ENCODE measurements at places on chromosomes 16 and 17.

DNA sequence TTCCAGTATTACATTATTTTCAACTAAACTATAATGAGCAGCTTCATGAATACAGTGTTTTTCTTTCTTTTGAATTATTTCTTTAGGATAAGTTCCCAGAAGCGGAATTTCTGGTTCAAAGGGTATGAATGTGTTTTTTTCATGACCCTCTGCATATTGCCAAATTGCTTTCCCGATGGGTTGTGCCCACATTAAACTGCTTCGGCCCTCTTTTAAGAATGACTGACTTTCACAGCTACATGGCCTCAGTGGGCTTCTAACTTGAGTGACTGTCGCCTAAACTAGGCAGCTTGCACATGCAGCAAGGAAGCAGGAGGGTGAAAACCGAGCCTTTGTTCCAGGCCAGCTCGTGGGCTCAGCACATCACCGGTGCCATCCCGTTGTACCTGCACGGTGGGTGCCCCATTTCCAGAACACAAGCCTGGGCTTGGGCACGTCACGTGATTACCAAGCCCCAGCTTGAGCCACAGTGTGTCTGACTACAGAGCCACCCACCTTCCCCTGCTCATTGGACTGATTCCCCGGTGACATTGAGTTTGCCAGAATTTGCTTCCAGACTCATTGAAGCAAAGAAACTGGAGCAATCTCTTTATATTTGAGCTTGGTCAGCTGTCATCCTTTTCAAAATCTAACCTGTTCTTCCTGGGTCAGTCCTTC, 112.8 kb downstream of the CLEC16A start:
- DNase-seq: no peak

GRCh38 chr17:33521784-33522183, 228.7 kb upstream of the ASIC2 start:
- no peak for DNase-seq

DNA sequence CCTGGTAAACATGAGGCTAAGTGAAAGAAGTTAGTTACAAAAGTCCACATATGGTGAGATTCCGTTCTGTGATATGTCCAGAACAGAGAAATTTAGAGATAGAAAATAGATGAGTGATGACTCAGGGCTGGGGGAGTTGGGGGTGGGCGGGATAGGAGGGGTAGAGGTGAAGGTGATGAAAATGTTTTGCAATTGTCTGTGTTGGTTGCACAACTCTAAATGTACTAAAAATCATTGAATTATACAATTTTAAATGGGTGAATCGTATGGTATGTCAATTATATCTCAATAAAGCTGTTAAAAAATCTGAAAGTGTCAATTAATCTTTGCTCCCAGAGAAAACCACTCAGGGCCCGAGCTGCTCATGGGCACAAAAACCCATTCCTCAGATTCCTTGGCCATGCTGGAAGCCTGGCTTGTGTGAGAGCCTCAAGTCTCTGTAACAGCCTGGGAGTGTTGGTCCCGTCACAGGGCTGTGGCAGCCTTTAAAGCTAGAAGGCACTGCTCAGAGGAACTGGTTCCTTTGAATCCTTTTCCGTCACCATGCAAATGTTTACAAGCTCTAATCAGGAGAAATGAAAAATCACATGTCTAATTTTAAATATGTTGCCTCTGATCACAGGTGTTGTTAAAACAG, 225.3 kb downstream of the WWOX start:
- DNase-seq: no peak

DNA sequence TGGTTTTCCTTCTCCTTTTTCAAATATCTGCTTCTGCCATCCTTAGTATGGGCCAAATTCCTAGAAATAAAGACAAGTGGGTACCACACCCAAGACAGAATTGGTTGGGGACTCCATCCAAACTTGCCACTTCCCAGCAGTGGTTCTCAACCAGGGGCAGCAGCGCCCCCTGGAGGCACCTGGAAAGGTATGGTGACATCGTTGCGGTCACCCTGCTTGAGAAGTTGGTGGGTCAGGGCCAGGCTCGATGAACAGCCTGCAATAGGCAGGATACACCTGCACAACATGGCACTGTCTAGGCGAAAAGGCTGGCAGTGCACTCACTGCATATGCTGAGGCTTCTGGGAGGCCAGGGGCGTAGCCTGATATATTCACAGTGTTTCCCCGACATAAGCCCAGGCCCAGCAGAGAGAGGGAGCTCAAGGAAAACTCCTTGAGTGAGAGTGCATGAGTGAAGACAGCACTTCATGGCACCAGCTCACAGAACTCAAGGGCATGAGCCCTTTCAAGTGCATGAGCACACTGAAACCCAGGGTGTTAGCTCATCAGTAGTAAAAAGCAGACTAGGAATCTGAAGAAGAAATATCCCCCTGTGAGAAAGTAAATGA, 57.7 kb downstream of the CMC2 start:
- DNase-seq: no peak

DNA sequence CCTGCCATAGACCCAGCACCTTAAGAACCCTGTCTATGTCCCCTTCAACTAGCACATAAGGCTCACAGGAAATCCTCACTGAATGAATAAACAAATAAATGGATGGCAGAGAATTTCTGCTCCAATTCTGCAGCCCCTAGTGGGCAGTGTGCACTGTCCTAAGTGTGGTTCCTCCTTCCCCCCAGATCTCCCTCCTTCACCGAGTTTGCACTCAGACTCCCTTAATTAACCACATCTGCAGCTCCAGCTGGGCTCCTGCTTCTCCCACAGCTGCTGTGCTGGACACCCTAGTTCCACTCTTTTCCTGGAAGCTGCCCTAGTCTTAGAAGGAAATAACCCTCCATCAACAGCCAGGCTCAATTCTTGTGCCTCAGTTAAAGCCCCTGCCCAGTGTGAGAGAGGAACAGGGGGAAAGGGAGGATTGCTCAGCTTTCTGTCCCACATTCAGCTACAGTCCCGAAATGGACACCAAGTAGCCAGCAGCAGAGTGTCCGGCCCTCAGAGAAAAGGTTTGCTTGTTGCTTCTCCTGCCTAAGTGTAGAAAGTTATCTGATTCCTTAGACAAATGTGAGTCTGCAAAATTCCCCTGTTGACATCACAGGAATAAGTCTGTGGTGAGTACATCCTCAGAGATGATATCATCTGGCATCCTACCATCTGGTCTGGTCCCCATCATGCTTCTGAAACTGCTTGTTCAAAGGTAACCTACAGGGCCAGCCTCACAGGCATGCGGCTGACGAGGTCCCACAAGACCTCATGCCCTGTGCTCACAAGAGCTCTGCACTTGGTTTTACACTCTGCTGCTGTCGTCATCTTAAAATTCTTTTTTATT, 12.3 kb downstream of the LRRC3C start:
- no peak for DNase-seq

DNA sequence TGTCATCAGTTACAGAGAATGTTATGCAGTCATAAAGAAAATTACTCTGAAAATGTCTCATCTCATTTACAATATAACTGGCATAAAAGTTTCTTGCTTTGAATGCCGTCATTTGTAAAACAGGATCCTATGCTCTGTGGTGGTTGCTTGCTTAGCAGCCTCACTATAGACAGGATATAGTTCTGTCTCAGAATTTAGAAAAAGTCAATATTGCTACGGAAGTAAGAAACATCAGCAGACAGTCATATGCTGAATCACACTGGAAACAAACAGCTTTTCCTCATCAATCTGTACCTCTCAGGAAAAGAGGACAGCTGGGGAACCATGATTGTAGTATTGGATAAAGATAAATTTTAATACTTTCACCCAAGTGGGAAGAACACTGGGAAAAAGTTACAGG, 105.5 kb downstream of the MYO1D start:
- DNase-seq: no peak

- DNase-seq: no peak
These were observed 35.7 kb upstream of the DHRS7B start for GRCh38 chr17:21090902-21091618.

DNA sequence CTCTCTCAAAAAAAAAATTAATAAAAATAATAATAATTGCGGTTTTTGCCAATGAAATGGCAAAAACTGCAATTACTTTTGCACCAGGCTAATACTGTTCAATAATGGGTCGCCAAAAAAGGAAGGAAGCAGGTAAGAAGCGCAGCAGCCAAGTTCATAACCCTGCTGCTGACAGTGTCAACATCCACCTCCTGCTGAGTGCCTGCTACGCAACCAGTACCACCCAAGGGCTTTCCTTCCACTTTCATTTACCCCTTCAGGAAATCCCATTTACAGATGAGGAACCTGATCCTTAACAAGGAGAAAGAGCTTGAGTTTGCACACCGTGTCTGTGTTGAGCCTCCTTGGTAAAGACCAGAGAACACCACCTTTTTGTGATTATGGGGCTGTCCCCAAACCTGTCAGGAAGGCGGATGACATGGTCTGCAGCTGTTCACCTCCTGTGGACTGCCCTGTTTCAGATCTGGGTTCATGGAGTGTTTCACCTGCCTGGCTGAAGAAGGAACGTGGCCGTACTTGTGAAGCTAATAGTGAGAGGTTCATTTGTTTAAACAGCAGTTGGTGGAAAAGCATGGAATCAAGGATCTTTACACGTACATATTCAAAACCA, 378.0 kb downstream of the SLC39A11 start:
- no peak for DNase-seq

DNA sequence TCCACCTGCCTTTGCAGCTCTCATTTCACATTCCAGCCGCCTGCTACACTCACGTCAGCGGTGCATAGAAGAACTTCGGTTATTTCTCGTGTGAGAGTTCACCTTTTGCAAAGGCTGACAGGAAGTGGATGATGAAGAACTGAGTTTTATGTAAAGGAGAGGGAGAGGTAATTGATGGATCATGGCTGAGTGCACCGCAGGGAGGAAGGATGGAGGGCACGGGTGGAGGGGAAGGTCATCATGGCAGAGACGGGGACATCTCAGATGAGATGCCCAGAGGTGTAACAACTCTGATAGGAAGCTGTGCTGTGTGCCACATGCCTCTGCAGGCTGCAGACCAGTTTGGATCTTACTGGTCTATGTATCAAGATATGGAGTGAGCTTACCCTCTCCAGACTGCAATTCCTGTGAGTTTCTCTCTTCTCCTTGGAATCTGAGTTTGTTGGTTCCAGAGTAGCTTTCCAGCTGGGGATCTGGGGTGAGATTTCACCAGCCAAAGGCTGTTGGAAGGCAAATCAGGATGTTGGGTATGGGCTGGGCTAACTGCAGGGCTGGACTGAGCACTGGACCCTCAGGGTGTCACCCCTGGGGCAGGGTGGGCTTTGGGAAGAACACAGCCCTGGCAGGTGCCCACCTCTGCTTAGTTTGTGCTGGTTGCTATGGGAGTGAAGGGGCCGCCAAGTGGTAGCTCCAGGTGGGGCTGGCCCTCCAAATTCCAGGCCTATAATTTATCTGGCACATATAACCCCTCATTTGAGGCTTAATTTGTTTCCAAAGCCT, 777.0 kb downstream of the KCNJ18 start:
- DNase-seq: no peak

DNA sequence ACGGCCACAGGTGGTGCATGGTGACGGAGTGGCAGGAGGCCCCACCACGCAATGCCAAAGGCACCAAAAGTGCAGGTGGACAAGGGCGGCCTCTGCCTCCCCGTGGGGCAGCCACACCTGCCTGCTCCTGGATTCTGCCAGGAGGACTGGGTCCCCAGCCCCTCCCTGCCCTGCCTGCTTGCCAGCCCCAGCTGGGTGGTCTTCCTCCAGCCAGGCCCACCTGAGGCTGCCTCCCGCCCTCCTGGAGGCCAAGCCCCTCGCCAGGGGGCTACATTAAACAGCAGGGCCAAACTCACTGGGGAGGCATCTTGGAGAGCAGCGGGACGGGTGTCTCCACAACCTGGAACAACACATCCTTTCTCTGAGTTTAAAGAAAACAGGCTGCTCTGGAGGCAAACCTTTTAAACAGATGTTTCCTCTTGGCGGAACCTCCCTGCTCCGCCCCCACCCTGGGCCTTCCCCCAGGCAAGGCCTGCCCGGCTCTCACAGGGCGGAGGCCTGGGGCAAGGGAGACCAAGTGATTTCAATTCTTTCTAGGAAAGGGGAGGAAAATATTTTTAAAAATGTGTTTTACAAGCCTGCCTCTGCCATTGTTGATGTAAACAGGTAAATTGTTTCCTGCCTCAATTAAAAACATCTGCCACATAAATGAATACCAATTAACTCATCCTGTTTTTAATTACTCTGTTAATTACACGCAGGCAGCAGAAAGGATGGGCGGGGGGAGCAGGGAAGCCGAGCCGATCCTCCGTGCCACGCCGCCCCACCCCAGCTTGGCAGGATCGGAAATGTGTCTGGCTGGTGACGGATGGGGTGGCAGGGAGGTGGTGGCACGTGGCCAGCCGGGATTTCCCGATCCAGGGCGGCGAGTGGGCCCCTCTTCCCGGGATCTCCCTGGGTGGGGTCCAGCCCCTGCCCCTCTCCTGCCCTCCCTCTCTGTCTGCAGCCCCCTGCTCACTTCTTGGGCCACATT, 54.4 kb upstream of the PABPN1L start:
- DNase-seq: peak; percentile 32

Measured in KG1 (cell line).